Stimulated activated CD4-positive, alpha-beta T cell treated with anti-CD3 and anti-CD28 coated beads, Interleukin-15, amount 100 ng/mL, for 1 hour (primary cell): ENCODE measurements at places on chromosomes 6 and 20.

DNA sequence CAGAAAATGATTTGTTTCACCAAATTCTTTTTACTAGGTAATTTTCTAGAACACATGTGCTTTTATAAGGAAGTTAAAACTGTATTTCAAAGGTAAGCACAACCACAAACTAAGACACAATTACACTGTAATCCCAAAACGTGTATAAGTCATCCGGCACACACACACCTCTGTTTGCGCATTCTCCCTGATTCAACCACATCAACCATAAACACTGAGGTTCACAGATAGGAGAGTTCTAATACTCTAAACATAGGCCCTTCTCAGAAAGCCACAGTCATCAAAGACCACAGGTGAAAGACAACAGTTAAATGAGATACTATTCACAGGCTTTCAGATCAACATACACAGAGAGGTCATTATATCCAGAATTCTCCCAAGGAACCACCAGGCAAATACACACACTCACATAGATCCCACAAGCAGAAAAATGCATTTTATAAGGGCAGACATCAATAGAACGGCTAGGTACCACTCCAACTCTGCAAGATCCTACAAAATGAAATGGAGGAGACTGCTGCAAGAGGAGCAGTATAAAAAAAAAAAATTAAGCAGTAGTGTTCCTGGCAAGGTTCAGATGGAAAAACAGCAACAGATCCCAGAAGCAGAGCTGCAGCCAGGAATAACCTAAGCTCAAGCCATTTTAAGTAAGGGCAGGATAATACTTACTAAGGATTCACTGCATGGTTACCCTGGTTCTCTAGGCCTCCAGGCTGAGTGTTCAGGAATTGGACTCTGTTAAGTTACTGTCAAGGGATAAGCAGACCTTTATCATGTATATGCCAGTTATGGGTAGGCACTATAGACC lies 6.6 kb upstream of the FBXO9 start:
- no peak for DNase-seq

DNA sequence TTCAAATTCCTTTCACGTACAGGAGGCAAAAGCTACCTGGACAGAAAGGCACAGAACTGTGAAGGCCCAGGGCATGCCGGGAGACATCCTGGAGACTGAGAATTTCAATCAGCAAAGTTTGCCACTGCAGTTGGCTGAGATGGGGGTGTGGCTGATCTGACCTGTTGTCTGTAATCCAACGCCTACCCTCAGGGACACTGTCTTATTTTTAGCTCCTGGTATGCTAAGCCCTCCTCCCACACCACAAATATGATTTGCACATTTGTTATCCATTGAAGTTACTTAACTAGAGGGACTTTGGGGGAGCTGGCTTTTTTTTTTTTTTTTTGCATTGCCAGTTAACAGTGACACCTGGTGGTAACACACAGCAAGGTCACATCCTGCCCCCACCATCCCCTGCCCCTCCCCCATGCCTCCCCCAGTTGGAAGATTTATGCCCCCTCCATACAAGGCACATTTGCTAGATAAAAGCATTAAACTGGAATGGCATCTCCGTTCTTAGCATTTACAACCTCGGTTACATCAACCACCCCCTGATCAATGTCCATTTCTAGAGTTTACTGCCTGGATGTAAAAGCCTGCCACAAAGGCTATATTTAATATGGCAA lies 40.4 kb downstream of the TTI1 start:
- no peak for DNase-seq

GRCh38 chr6:167696296-167696695 lies 130.4 kb upstream of the AFDN start:
- no peak for DNase-seq

GRCh38 chr6:20479526-20479925 lies 54.7 kb upstream of the CDKAL1 start:
- no peak for DNase-seq

DNA sequence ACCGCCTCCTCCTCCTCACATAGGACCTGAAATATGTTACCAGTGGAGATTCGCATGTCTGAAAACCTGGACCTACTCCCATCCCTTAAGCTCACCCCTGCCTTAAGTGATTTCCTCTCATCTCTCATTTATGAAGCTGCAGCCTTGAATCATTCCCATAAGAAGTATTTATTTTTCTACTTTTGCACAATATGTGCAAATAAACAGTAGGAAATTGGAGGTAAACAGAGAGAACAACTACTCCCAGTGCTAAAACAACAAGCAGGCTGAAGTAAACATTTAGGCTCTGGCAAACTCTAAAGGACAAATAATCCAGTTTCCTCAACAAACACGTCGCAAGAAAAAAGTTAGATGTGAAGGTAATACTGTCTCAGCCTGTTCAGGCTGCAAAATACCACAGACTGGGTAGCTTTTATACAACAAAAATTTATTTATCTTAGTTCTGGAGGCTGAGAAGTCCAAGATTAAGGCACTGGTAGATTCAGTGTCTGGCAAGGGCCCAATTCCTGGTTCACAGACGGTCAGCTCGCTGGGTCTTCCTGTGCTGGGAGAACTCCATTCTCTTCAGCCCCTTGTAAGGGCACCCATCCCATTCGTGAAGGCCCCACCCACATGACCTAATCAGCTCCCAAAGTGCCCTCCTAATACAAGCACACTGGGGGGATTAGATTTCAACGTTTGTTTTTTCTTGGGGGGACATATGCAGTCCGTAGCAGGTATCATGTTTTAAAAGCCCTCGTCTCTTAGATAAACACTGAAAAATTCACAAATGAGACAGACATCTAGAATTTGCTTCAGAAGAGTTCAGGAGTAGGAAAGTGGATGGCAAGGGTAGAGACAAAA lies 15.6 kb downstream of the SPATA2 start:
- DNase-seq, result no peak

GRCh38 chr20:6122111-6122872 lies 538 bp downstream of the FERMT1 start:
- DNase-seq, result no peak

- DNase-seq, result no peak
These were observed 61.6 kb downstream of the SRC start for GRCh38 chr20:37407573-37408002.

DNA sequence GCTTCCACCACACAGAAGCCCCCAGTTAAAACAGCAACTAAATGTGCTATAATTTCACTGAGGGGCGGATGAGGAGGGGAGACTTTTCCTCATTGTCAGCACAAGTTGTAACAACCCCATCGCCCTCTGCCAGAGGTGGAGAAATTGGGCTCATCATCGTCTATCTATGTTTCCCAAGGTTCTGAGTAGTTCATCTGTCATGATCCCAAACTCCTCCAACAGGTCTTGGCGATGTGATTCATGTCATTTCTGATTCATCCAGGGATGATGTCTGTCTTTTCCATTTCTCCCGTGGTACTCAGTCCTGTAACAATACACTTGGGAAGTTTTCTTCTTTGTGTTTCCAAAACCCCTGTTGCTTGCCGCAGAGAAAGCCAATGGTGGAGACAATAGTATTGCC lies 51.0 kb downstream of the TFAP2A start:
- DNase-seq, result no peak

DNA sequence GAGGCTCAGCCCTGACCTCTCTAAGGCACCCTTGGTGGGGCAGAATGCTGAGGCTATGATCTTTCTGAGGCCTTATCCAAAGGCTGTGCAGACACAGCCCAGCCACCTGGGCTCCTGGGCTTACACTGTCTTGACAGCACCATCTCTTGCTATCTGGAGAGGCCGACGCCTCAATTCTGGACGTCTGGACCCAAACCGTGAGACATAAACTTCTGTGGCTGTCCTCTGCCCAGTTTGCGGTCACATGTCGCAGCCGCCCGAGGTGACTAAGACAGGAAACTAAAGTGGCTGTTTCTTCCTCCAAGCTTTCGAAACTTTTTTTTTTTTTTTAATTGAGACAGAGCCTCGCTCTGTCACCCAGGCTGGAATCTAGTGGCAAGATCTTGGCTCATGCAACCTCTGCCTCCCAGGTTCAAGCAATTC lies 49.3 kb downstream of the PRR18 start:
- no peak for DNase-seq

DNA sequence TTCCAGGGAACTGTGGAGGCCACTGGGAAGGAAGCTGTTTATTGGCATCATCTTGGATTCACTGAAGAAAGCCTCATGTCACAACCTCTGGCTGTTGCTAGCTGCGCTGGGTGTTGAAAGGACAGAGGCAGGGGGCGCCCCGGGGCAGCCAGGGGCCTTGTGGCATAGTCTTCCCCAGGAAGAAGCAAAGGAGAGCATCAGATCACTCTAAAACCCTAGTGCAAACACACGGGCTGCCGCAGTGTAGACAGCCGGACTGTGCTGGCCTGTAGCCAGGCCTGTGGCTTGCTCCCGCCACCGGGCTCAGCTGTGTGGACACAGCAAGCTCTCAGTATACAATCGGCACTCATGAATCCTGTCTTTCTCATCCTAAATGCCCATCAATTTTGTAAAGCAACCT lies 23.8 kb upstream of the SMOC2 start:
- no peak for DNase-seq

DNA sequence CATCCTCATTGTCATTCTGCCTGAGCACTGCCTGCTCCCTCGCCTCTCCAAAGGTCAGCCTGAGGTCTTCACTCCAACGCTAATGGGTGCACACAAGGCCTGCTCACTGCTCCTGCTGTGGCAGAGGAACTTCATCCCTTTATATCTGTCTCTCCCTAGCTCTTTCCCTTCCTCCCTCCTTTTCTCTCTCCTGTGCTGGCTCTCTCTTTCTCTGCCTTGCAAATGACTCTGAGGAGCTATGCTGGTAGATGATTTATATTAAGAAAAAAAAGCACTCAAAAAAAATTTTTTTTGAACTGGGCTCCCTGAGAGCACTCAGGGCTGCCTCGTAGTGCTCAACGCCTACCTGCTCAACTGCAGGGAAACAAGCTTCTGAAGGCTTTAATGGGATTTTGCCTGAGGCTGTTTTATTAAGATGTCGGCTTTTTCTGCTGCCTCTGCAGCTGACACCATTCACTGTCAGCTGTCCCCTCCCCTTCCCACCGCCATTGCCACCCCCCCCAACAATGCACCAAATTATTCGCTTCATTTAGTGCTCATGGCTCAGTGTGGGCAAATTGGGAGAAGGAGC lies 137.7 kb upstream of the DEFB112 start:
- no peak for DNase-seq

DNA sequence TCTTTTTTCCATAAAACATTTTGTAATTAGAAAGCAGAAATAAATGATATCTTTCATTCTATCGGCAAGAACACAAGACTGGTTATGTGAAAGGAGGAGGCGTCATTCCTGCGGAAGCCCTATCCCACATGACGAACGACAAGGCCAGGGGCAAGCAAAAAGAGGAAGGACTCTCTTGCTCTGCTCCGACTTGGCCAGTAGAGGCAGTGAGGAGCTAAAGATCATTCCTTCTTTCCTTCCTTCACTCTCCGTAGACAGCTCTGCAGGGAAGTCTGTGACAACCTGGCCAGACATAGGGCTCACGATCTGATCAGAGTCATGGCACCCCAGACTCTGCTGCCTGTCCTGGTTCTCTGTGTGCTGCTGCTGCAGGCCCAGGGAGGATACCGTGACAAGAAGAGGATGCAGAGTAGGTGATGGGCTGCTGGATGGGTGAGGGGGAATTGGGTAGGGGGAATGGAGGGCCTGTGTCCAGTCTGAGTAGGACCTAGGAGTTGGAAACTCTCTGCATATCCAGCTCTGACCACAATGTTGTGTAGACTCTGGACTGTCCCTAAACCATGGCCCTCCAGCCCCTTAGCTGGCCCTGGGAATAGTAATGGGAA lies at the start of gene WFDC10A:
WFDC10A (plus strand) TSS at position 244 of the 605 bp plus-strand sequence; CDS start at position 319, 75 bp downstream.
- DNase-seq, result no peak

DNA sequence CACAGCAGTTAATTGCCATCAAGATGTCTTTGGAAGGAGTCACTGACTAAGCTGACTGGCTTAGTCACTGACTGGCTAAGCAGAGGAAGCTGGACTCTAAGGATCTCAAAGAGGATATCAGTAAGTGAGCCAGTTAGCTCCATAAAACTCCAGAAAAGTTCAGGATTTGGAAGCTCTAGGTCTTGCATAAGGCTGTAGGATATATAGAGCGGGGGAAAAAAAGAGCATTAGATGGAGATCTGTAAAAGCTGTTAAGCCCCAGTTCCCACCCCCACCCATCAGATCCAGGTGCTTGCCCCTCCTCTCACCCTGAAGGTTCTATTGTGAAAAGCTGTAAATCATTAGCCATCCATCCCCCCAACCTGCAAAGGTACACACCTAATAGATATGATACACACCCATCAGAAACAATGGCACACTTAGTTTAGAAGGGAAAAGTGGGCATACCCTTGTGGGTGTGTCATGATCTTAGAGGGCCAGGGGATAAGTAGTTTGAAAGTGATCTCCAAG lies 32.2 kb downstream of the CARMIL1 start:
- DNase-seq, result no peak

DNA sequence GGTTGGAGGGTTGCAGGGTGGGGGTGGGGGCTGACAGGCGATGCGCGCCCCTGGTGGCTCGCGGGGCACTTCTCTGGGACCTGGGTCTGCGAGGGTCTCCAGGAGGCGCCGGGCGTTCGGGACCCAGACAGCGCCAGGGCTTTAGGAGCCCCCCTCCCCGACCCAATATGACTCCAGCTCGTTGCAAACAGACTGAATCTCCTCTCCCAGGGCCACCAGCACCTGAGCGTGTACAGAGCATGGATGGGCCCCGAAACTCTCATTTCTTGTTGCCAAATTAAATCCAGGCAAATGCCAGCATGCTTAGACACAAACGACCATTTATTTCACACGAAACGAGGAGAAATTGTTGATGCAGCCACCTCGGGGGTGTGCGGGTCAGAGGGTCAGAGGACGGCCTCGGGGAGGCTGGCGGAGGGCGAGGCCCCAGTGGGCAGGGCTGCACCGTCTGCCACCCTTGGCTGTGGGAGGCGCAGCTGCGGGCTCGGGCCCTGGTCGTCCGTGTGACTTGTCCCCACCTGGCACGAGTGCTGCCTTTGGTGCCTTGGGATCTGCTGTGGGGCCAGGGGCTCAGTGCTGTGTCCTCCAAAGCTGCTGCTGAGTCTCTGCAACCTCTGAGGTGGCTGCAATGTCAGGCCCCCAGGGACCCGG lies 20.9 kb upstream of the GATA5 start:
- peak; percentile 28 for DNase-seq

GRCh38 chr6:45915780-45916468 lies 99.7 kb downstream of the CLIC5 start:
- no peak for DNase-seq

DNA sequence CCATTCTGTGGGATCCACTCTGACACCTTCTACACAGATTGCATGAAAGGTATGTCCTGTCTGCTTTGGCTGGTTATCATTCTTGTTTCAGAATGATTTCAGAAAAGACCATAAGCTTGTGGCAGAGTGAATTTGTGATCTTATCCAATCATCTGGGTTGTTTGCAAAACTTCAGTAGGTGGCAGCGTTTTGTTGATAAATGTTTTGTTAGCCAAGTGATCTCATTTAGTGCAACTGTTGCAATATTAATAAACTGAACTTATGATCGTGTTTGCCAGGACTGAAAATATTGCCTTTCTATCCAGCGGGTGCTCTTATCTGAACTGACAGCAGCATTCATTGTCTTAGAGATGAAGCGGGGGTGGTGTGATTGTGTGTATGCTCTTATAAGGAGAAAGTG lies 613.2 kb upstream of the NOX3 start:
- DNase-seq, result no peak
